ENCODE measurements at places on chromosomes 7 and 10.

- no peak for DNase-seq
These were observed 7.6 kb downstream of the CYCS start for GRCh38 chr7:25117226-25118047.

GRCh38 chr10:71081912-71082311, 130.5 kb upstream of the UNC5B start:
- DNase-seq: no peak

- no peak for DNase-seq
These were observed 123.1 kb downstream of the GNAI1 start for GRCh38 chr7:80257756-80258155.

GRCh38 chr10:45553155-45553554, 119.4 kb downstream of the ZFAND4 start:
- no peak for DNase-seq

DNA sequence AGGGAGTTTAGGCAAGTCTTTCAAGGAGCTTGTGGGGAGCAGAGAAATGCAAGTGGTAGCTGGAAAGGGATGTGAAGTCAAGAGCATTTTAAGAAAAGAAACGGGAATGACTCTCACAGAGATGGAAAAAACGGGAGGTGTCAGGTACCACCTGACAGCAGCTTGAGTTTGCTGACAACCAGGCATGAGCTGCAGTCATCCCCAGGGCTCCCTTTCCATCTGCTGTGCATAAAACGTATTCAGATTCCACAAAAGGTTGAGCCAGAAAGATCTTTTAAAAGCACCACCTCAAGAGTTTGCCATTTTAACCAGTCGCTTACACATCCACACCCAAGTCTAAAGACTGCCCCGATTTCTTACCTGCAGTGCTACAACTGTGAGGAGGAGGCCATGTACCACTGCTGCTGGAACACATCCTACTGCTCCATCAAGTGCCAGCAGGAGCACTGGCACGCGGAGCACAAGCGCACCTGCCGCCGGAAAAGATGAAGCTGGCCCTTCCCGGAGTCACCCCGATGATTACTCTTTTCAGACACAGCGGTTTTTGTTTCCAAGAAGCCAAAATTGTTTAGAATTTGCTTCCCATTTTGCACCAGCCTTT, 116.8 kb downstream of the ZMYND11 start:
- DNase-seq: no peak

GRCh38 chr7:155054761-155055160, 15.4 kb upstream of the HTR5A start:
- DNase-seq: no peak
